Right ventricle myocardium inferior (tissue), 1 donor: ENCODE measurements at places on chromosomes 2 and 18. TPM values are rescaled to one million over a fixed set of nuclear protein-coding genes. Genes with fewer than 3 reads are reported as not detected.

Gene POTEE
- total RNA-seq, result not detected

DNA sequence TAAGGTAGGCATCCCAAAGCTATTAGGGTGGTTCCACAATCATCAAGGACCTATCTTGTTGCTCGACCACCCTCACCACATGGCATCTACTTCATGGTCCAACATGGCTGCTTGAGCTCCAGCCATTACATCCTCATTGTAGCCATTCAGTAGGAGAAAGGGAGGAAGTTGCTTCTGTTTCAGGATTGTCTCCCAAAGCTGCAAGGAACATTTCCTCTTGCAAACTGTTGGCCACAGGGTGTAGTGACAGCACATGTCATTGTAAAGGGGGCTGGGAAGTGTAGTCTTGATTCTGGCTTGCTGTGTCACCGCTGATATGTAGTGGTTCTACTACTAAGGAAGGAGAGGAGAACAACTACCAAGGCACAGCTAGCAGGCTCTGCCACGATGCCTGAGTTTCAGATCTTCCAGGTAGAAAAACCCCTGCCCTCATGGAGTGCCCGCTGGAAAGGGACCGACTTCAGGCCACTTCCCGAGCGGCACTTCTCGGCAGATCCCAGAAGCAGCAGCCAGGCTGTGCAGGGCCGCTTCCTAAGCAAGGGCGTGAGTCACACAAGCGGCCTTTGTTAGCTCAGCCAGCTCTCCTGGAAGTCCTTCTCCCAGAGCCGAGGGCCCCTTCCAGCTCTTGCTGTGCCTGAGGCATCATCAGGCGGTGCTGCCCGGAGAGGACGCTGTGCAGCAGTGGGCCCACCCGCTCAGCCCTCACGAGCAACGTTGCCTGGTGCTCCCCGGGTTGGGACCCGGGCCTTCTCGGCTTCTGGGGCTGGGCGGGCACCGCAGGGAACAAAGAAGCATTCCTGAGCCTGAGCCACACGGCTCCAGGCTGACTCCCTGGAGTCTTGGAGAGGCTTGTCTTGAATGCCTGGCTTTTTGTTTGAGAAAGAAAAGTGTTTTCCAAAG lies 58.2 kb downstream of the HS6ST1 start:
- DNase-seq, result no peak

Gene SLC14A1
- total RNA-seq, result 24.9 TPM

DNA sequence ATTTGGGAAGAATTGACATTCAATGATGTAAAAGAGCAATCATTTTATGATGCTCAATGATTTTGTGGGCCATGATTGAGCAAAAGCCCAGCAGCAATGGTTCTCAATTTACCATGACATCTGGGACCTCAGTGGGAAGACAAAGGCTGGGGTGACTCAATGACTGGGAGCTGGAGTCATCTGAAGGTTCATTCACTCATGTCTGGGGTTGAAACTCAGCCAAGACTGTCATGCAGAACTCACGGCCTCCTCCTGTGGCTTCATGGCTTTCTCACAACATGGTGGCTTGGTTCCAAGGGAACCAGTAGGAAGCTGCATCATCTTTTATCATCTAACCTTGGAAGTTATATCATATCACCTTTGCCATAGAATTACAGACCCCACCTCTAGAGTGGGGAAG lies 45.1 kb upstream of the CD226 start:
- DNase-seq, result no peak

DNA sequence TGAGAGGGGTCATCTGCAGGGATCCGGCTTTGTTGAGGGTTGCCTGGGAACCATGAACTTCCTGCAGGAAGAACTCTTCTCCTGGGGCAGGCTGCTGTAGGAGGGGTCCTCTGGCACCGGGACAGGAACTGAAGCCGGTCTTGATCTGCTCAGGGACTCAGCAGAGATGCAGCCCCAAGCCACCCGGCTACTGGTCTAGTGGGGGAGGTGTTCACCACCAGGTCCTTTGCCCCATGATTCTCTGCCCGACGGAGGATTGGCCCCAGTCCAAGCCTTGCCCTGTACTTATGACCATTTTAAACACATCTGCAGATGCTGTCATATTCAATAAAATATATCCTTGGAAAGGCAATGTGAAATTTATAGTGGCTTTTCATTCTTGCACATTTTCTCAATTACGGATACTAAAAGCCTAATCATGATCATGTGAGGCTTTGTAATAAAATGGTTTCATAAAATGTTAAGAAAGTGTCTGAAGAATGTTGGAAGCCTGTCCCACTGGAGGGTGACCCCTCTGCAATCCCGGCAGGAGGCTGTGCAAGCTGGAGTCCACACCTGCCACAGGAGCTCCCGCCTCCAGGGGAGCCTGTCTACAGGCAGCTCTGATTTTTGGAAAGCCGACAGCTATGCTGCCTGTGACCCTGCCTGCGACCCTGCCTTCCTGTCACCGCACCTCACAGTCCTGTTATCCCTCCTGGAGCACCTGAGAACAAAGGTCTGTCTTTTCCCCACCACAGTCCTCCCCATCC lies 98.8 kb upstream of the TAF1B start:
- peak; percentile 53 for DNase-seq

Gene FARSB
- total RNA-seq, result 19.0 TPM

GRCh38 chr18:75290737-75291358 lies 80.3 kb downstream of the TSHZ1 start:
- no peak for DNase-seq

DNA sequence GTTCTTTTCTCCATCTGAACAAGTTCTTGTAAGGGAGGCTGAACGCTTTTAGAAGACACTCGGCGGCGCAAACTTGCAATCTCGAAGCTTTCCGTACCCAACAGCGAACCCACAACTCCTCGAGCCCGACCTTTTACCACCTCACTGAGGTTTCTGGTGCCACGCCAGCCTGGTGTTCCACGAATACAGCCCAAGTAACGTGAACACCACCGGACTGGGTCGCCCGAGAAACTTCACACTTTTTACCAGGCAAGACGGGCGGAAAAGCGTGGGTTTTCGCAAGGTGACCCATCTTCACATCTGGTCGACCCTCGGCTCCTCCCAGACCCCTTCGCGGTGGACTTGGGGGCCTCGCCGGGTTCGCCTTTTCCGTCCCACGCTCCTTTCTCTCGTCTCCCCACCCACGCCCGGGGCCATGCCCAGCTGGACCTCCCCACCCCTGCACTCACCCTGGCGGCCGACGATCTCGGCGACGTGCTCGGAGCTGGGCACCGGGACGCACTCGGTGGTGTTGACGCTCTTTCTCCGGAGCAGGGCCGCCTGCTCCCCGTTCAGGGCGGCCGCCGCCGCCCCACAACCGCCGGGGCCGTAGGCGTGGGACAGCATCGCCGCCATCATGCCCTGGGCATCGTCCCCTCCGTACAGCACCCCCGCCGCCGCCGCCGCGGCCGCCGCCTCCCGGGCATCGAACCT lies 1.2 kb downstream of the MEX3C start:
- peak; percentile 78 for DNase-seq

Gene SERPINB2
- total RNA-seq, result not detected

DNA sequence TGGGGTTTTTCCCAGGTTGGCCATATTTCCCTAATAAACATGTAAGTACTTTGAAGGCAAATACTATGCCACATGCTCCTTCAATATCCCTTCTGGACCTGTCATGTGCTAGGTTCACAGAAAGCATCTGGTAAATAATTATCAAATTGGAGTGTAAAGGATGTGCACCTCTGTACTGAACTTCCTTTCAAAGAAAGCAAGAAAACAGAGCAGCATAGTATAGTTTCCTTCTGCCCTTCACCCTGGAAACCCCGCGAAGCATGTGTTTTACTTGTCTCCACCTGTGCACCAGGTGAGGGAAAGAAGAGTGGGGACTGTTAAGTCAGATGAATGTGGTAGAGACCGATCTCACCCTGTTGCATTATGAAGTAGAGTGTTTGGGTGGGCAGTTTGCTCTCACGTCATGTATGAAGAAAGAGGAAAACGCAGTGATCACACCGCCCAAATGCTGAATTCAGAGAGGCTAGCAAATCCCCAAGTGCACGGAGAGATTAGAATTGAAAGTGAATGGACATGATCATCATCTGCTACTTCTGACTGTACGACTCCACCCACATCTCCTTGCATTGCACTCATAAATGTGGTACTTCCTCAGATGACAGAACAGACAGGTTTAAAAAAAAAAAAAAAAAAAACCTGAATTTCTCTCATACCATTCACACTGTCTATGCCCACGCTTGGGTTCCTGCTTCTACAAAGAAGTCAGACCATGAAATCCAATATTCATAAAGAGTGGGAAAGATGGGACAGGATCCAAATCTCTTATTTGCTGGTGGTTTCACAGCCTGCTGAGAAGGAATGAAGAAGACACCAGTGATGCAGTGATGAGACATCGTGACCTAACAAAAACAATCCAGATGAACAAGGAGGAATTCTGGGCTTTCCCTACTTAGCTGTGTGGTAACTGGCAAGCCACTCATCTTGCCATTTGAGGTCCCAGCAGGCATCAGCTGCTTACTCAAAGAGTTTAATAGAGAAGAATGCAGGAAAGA lies 448.6 kb downstream of the BCL11A start:
- no peak for DNase-seq

- DNase-seq, result no peak
Measured at GRCh38 chr18:39425172-39425850, 1859.7 kb upstream of the CELF4 start.

Gene MBP
- 34.9 TPM for total RNA-seq

- DNase-seq, result no peak
Measured at GRCh38 chr2:164523009-164523408, 98.3 kb downstream of the GRB14 start.

DNA sequence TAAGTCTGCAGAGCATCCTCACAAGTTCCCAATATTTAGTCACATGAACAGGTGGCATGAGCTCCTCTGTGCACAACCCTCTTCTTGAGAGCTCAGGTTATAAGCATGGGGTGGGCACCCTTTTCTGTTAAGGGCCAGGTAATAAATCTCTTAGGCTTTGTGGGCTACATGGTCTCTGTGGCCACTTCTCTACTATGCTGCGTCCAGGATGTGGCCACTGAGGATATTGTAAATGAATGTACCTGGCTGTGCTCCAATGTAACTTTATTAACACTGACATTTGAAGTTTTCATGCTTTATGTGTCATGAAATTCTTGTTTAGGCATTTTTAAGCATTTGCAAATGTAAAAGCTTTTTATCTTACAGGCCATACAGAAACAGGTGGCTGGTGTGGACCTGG lies 116.8 kb upstream of the ST6GAL2 start:
- DNase-seq, result no peak

DNA sequence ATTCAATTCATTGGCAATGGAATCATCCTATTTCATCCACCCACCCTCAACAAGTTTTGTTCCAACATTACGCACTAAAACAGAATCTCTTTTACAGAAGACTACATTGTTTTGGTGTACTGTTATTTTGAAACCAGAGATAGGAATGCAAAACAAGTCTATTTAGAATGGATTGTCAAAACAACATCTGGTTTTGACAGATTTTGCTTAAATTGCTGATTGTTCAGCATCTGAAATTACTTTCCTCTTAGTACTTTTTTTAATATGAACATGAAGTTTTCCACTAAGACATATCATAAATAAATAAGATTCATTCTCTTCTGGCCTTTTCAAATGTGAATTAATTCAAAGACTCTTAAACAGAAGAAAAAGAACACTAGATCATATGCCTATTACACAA lies 323.9 kb upstream of the TFPI start:
- DNase-seq, result no peak

Gene ALKAL2
- total RNA-seq, result 0.62 TPM

- no peak for DNase-seq
Measured at GRCh38 chr18:59705145-59705544, 7.9 kb upstream of the CCBE1 start.
